ENCODE measurements at places on chromosomes 6 and 20.
A peak's percentile ranks its signal among the peaks of the same experiment; 100 is the strongest.

DNA sequence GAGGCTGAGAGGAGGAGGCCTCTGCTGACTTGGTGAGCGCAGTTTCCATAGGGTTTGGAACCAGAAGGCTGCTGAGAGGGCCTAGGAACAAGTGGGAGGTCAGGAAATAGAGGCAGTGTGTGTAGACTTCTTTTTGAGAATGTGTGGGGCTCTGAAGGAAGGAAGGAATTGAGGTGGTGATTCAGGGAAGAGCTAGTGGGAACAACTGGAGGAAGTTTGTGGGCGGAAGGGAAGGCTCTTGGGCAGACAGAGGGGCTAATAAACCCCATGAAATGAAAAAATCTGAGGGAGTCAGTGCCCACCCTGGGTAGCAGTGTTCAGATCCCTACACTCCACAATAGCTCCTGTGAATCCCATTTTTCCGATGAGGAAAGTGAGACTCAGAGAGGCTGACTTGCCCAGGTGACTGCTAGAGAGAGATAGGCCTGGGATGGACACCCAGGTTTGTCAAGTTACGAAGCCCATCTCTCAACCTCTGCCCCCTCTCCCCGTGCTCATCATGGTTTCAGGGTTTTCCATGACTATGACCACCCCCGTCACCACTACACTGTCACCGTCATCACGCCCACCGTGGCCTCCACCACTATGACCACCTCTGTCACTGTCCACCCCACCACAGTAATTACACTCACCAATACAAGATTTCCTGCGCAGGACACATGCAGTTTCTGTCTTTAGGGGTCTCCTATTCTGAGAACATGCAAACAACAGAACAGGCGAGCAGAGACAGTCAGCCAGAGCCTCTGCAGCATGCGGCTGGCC lies 106.4 kb downstream of the MRPL14 start:
- DNase-seq = no peak

- no peak for DNase-seq
Observed at GRCh38 chr20:60428651-60429050, 470.4 kb downstream of the CDH26 start.

- DNase-seq = no peak
Observed at GRCh38 chr6:128078276-128078675, 177.4 kb upstream of the THEMIS start.

GRCh38 chr20:24747881-24748595 lies 201.0 kb upstream of the CST7 start:
- DNase-seq = peak; percentile 9

GRCh38 chr20:25361287-25361683 lies 29.4 kb downstream of the ABHD12 start:
- no peak for DNase-seq

GRCh38 chr6:26475823-26476729 lies 18.3 kb downstream of the BTN2A1 start:
- DNase-seq = no peak

DNA sequence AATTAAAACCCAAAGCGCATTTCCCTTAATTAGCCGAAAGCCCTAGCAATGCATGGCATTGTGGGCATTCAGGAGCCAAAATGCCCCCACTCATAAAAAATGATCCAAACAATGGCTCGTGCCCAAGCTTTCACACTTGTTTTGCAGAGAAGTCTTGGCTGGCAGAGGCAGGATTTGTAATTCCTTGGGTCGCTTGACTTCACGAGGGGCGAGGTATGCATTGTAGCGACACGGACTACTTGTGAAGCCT lies 613 bp upstream of the SASH1 start:
- no peak for DNase-seq

DNA sequence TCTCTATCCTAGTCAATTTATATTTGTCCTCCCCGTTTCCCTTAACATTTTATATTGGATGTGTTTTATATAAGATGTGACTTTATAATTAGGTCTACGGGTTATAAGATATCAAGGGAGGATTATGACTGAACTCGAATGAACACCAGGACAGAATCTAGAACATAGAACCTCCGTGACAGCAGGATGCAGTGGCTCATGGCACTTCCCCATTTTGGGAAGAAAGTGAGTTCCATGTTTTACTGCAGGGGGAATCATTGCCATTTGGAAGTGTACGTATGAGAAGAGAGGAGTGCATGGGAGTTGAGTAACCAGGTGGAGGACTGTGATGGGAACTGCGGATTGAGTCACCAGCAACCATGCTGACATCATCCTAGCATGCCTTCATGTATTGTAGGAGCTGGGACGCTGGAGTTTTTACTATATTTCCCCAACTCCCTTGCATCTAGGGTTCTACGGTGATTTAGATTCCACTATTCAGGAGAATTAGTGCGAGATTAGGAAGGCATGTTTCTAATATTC lies 56.1 kb upstream of the FOXC1 start:
- DNase-seq = no peak

DNA sequence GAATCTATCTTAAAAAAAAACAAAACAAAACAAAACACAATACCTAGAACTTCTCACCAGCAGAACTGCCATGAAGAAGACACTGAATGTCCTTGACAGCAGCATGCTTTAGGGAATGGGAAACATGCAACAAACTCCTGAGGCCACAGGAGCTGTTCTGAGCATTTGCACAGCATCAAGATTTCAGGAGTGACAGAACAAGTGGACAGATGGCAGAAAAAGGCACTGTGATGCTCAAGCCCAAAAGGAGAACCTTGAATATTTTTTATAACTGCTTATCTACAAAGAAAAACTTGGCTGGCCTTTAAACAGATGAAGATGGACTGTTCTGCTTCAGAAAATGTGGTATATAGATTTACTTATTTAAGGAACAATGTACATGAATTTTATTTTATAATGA lies 158.9 kb downstream of the RALGAPA2 start:
- peak; percentile 86 for DNase-seq

GRCh38 chr20:46631212-46631869 lies 19.9 kb downstream of the SLC13A3 start:
- DNase-seq = no peak

- DNase-seq = no peak
Observed at GRCh38 chr20:32946629-32947028, 57.6 kb downstream of the SUN5 start.

- no peak for DNase-seq
Observed at GRCh38 chr20:1943275-1944002, 48.2 kb downstream of the SIRPA start.

- DNase-seq = peak; percentile 67
Observed at GRCh38 chr6:73739096-73739495, 43.1 kb downstream of the CD109 start.

- peak; percentile 98 for DNase-seq
Observed at GRCh38 chr20:34516247-34517113, at the start of gene DYNLRB1. Gene DYNLRB1, plus strand, starts transcription at chr20:34516422. Its CDS starts 37 bp downstream, at chr20:34516459.

Measured in cerebellar cortex (tissue), 1 donor.